ENCODE measurements at places on chromosomes 3 and 15.

- DNase-seq = no peak
These were observed 65.3 kb upstream of the ZNF280D start for GRCh38 chr15:56798639-56799038.

GRCh38 chr15:72599855-72600464 is 54.5 kb upstream of the GOLGA6B start:
- DNase-seq = no peak

GRCh38 chr3:145089337-145089736 is 1071.6 kb downstream of the PLOD2 start:
- DNase-seq = no peak

DNA sequence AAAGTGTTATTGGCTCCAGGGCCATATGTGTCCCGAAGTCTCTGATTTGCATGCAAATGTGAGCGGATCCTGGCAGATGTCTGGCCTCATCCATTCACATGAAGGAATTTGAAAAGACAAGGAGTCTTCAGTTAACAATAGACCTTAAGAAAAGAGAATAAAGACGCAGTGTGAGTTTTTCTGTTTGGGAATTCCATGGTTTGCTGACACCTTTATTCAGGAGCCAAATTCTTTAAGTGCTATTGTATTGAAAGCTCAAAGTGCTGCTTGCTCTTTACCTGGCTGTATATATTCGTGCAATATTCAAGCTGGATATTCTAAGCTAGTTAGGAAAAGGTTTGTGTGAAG is 2.2 kb downstream of the LRRN1 start:
- DNase-seq = no peak

DNA sequence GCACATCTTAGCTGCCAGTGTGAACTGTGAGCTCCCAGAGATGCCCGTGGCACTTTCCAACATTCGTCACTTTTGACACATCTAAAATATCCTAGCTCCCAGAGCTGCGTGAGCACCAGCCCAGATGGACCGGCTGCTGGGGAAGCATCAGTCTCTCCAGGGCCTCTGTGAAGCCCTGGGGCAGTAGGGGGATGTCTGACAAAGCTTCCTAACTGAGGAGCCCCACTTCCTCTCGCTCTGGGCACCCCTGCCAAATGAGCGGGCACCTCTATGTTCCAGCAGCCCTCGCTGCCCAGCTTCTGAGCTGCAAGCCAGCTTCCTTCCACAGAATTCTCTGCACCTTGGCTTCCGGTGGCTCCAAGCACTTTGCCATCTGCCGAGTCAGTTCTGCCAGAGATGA is 91.1 kb downstream of the LIPC start:
- no peak for DNase-seq

- DNase-seq = no peak
These were observed 131.6 kb upstream of the HACD2 start for GRCh38 chr3:123716411-123716810.

GRCh38 chr3:71466483-71466882 is 117.0 kb downstream of the FOXP1 start:
- no peak for DNase-seq

- DNase-seq = no peak
These were observed 24.6 kb upstream of the LRRFIP2 start for GRCh38 chr3:37198996-37199395.

DNA sequence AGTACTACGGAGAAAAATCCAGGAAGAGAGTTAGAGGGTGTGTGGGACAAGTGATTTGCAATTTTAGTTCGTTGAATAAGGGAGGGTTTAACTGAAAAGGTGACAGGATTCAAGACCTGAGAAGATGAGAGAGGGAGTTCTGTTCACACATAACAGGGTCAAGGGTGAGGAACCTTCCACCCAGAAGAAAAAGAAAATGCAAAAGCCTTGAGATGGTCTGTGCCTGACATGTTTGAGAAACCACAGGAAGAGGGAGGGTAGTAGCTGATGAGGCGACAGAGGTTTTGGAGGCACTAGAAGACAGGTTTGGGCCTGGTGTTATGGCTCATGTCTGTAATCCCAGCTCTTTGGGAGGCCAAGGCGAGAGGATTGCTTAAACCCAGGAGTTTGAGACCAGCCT is 591 bp upstream of the SLC25A20 start:
- no peak for DNase-seq

GRCh38 chr15:26773067-26773877 is 406 bp upstream of the GABRB3 start:
- no peak for DNase-seq

DNA sequence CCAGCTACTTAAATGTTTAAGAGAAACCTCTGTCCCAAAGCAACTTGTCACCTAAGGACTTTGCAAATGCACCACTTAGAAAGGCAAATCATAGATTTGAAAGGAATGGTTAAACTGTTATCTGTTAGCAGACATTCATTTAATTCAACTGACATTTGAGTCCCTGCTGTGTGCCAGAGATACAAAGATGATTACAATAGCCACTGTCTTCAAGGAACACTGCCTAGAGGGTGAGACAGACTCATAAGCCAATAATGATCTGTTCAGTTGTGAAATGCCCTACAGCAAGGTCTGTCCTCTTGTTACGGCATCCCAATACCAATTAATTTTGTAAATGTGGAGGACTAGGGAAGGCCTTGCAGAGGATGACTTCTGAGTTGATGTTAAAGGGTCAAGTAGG is 113.1 kb downstream of the ATG7 start:
- DNase-seq = no peak

- DNase-seq = no peak
These were observed 40.9 kb downstream of the FBN1 start for GRCh38 chr15:48604567-48604966.
